ENCODE measurements at places on chromosomes 5 and 9.

DNA sequence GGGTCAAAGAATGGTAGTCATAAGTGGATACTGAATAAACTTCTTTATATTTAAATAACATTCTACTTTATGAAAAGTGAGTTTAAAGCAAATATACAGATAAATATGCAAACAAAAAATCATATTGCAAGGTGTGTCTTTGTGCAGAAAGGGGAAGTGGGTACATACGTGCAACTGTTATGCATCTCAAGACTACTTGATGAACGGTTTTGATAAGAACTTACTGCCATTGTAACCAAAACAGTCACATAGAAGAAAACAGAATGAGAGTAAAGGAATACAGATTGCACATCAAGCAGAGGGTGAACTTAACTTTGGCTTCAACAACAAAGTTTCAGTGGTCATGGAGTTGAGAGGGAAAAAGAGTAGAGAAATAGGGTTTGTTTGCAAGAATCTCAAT is 9.9 kb downstream of the CAMK4 start:
- DNase-seq = no peak

DNA sequence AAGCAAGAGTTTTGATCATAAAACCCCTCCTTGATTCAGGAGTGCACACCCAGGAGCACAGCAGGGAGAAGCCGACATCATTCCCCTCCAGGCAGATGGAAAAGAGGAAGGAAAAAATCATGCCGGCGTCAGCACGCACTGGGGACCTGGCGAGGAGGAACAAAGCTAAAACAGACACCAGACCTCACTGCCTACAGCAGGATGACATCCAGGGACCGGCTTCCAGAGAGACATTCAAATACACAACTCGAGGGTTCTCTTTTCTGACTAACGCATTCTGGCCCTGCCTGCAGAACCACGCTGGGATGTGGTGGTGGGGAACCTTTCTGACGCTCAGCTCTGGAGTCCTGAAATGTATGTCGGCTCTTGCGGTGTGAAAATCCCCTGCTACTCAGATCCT is 2.7 kb downstream of the UBAC1 start:
- no peak for DNase-seq

DNA sequence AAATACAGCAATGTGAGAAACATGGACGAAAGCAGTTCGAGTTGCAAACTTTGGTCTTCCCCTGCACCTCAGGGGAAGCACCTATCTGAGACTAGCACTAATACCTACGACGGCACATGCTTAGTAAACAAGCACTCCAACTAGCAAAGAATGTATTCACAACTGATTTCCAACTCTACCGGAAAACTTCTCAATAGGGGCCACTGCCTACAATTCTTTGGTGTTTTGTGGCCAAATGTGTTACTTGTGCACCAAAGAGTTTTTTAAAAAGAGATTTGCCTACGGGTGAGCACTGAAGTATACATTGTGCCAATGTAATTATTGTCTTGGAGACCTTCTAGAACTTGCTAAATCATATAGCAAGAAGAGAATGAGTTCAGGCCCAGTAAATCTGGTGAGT is 12.2 kb downstream of the ENC1 start:
- DNase-seq = no peak

DNA sequence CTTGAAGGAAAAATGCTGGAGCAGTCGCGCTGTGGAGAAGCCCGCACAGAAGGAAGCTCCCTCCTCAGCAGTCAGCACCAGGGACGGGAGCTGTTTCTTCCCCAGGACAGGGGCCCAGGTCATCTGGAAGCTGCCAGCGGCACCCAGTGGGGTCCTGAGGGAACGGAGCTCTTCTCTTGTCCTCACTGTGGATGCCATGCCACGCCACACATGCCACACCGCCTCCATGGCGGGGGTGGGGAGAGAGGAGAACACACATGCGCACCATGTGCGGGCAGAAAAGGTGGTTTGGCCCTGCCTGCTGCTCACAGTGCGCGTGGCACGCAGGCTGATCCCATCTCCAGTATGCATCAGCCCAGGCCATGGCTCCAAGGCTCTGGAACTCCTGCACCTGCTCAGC is 41.7 kb upstream of the ZNF354B start:
- no peak for DNase-seq

All from activated T-cell treated with anti-CD3 and anti-CD28 coated beads, Interleukin-2, amount 50 U/mL, for 48 hours (primary cell).